Stimulated activated CD4-positive, alpha-beta T cell treated with anti-CD3 and anti-CD28 coated beads, Interleukin-2, amount 100 ng/mL, for 4 hours (primary cell): ENCODE measurements at places on chromosomes 12 and 14.
A peak's percentile ranks its signal among the peaks of the same experiment; 100 is the strongest.

- DNase-seq, result no peak
Measured at GRCh38 chr14:93067088-93067487, 48.6 kb downstream of the ITPK1 start.

GRCh38 chr14:103861413-103862392, 14.3 kb upstream of the PPP1R13B start:
- DNase-seq, result no peak

DNA sequence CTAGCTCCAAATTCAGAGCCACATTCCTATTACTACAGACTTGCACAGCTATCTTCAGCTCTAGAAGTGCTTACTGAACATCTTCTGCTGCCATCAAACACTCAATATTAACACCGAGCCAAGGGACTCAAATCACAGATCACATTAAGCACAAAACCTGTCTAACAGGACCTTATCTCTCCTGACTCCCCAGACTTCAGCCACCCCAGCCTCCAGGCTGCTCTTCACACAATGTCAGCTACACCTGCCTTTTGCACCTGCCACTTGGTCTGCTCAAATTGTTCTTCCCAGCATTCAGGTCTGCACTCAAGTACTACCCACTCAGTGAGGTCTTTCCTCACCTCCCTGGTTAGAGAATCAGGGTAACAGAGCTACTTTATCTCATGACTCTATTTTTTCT, 57.1 kb downstream of the GALC start:
- DNase-seq, result no peak

- no peak for DNase-seq
Measured at GRCh38 chr12:125208334-125208733, 143.1 kb downstream of the AACS start.

DNA sequence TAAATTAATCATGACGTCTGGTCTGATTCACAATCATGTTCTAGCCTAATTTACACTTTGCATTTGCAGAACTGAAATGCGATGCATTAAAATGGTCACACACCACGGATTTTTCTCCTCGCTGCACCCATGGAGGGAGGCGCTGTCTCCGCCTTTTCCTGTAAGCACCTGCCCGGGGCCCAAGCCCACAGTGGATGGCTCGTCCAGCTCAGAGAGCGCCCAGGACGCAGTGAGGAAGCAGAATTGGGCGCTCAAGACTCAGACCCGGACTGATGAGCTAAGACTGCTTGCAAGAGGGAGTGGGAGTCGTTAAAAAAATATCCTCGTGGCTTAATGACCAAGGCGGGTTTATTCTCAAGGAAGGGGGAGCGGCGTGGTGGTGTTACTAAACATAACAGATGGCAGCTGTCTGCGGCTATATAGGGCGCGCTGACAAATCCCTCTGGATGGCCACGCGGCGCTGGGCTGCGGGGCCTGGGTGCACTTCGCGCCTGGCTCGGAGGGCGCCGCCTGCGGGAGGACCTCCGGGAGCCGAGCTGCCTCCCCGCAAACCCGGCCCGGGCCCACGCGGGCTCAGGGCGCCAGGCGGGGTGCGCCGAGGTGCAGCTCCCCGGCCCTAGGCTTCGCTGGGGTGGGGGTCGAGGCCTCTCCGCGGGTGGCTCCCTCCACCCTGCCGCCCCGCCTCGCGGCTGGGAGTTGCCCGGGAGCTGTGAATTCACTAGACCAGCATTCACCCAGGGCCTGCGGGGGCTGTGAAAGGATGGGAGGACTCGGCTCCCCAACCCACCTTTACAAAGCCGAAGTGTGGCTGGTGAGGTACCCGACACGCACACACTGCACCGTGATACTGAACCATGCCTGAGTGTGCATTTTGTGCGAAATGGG, 78.7 kb downstream of the PPM1A start:
- DNase-seq, result peak; percentile 4

DNA sequence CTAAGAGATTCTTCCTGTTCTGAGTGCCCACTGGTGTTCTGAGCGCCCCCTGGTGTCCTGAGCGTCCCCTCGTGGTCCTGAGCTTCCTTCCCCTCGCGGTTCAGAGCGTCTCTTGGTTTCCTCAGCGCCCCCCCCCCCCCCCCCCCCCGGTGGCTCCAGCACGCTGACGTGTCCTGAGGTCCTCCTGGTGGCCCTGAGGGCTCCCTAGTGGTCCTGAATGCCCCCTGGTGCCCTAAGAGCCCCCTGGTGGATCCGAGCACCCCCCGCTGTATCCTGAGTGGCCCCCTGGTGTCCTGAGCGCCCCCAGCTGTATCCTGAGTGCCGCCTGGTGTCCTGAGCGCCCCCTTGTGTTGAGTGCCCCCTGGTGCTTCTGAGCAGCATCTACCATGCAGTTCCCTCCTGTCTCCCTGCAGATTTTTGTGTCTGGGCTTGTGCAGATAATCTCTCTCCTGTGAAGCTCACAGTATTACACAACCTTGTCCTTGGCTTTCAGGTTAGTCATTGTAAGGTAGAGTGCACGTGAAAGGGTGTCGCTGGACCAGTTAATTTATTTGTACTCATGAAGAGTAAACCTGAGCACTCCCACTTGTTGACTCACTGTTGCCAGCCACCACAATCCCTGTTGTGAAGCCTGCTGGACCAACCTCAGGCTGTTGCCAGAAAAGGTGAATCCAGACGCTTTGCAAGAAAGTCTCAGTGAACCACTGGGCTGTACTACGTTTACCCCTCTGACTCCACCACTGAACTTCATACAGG, 1168.4 kb downstream of the TMEM121 start:
- DNase-seq, result peak; percentile 54

GRCh38 chr14:90388982-90389381, 7.8 kb upstream of the CALM1 start:
- DNase-seq, result no peak

- no peak for DNase-seq
Measured at GRCh38 chr14:69423279-69423678, 24.8 kb downstream of the SLC39A9 start.

DNA sequence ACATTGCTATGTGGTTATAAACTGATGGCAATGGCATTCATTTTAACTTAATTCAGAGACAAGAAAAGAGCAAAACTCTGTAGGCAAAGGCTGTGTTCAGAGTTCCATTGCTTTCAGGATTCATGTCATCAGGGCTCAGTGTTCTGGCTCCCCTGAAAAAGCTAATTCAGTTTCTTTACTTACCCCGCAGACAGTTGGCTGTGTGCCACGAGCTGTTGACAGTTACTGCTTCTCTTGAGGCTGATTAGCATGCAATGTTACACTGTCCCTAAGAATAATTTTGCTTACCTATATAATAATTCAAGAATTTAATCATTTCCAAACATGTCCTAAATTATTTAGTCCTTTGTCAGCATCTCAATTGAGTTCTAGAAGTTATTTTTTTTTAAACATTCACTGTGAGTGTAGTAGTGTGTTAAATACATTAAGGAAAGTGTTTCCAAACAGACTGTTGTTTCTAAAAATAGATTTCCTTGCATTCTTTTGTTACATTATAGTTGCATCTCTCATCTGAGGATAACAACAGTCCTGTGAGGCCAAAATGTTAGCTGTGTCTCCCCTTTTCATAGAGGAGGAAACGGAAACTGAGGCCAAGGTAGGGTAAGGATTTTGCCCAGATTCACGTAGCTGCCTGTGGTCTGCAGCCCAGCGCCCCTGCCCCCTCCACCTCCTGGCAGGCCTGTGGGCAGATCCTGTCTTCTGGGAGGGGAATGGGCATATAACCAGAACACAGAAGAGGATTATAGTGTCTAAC, 98.6 kb downstream of the PELI2 start:
- no peak for DNase-seq

DNA sequence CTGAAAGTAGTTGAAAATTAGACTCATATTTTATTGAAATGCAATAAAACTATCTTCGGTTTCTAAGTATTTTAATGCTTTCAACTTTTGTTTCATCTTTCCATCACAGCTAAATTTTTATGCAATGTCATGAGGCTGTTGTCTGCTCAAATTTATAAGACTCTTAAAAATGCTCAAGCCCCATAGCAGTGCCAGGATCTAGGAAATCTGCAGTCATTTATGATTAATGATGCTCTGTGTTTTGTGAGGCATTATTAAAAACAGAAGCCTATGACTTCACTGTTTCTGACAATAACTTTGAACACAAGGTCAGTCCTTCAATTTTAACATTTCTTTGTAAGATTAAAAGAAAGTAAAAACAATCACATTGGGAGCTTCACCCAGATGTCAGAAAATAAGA, 112.5 kb downstream of the ALX1 start:
- no peak for DNase-seq

DNA sequence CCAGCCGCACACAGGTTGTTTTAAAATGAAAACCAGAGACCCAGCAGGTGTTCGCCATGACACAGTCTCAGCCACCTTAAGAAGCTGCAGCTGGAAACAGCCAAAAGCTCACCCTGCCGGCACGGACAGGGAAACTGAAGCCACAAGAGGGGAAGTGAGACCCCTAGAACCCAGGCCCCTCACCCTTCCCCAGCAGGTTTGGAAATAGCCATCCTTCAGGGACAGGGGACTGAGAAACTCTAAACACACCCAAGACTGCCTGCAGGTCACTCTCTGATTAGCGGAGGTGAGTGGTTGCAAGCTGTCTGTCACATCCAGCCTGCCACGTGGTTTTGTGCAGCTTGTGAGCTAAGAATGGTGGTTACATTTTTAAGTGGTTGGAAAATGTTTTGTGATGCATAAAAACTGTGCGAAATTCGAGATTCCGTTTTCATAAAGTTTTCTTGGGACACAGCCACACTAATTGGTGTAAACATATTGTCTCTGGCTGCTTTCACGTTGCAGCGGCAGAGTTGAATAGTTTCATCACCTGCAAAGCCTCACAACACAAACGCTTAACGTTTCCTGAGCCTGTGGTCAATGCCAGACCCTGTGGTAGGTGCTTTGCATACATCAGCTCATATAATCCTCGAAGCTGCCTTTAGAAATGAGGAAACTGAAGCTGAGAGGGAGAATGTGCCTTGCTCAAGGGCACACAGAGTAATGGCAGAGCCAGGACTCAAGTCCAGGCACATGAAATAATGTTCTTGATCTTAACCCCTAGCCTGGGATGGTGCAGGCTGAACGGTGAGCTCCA, 1.7 kb upstream of the SELPLG start:
- DNase-seq, result no peak

DNA sequence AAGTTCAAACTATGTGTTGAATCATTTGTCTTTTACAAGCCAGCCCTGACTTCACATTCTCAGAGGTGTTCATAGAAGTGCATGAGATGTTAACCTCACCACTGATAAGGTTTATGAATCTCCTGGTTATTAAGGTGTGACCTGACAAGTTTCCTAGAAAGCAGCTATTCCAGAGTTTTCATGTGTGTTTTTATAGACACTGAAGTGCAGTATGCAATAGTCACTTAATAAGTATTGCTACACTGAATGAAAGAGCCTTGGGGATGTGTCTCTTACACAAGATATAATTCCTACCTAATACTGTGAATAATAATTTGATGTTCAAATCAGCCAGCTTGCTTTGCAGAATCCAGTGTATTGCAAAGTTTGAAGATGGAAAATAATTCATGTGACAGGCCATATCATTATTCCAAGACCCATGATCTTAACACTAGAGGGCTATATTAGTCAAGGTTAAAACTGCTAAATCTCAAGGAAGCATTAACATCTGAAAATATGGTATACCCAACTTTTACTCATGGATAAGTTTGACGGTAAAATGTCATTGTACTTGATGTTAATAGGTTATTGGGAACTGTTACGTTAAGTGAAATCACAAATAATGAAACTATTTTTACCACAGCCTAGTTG, 13.0 kb downstream of the SLC25A3 start:
- DNase-seq, result no peak

DNA sequence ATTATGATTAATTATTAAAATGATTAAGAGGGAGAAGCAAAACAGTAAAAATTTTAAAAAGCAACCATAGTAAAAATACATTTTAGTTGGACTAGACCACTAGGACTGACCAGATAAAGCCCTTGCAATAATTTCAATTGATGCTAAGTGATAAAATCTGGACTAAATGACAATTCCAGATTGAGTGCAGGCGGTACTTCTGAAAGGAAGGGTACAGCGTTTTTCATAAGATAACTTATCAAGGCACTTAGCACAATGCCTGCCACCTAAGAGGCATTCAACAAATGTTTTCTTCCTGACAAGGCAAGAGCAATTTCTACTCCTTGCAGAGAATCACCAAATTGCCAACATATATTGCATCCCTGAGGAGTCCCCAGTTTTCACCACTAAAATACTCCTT, 37.7 kb upstream of the OAS1 start:
- DNase-seq, result no peak

DNA sequence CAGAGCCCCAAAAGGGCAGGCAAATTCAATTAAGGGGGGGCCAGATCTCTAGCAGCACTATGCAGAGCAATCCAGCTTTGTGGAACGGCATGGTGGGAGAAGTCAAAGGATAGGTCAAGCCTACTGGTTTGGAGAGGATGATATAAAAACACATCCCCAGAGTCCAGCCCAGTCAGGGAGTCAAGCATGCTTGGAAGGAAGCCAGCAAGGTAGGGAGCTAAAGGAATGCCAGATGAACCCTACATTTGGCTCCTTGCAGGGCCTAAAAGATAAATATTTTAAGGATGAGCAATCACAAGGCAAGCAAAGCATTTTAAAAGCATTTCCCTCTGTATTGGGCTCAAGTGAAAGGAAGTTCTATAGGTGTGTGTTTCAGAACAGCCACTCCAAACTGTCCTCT, 21.4 kb downstream of the KCTD10 start:
- DNase-seq, result no peak

GRCh38 chr12:49161092-49161795, 27.6 kb downstream of the TUBA1A start:
- DNase-seq, result no peak
